ENCODE measurements at places on chromosomes 4 and X. TPM values are rescaled to one million over a fixed set of nuclear protein-coding genes. Genes with fewer than 3 reads are reported as not detected.

Gene SLC26A1
- 9.1 TPM for polyA plus RNA-seq

Gene CCDC120
- 17.7 TPM for polyA plus RNA-seq

Gene PASD1
- 0.07 TPM for polyA plus RNA-seq

Gene SMR3B
- not detected for polyA plus RNA-seq

Gene WDR19
- 90.2 TPM for polyA plus RNA-seq

Gene TLR3
- 13.6 TPM for polyA plus RNA-seq

Gene ANOS1
- 24.9 TPM for polyA plus RNA-seq

Gene CENPU
- polyA plus RNA-seq: 72.4 TPM

Gene OTUD6A
- polyA plus RNA-seq: not detected

Measured in right lung (tissue), 10 donors.